ENCODE measurements at places on chromosomes 6 and 20. TPM values are rescaled to one million over a fixed set of nuclear protein-coding genes. Genes with fewer than 3 reads are reported as not detected.

ABT1 gene
- 16.8 TPM for total RNA-seq

ZNF334 gene
- total RNA-seq: 3.8 TPM

MMS22L gene
- total RNA-seq: 31.5 TPM

SPDEF gene
- 1.4 TPM for total RNA-seq

PGC gene
- not detected for total RNA-seq

PRL gene
- total RNA-seq: not detected

ZNF292 gene
- total RNA-seq: 34.1 TPM

TPD52L1 gene
- 184 TPM for total RNA-seq

SLC17A4 gene
- not detected for total RNA-seq

ARFGEF2 gene
- total RNA-seq: 39.9 TPM

HSPA1L gene
- 2.6 TPM for total RNA-seq

COL11A2 gene
- total RNA-seq: 2.2 TPM

SLC22A2 gene
- total RNA-seq: not detected

ZSWIM1 gene
- 13.2 TPM for total RNA-seq

RBPJL gene
- total RNA-seq: not detected

PLCB4 gene
- 14.9 TPM for total RNA-seq

NRN1 gene
- total RNA-seq: not detected

MICAL1 gene
- total RNA-seq: 10.8 TPM

MARCKS gene
- 93.2 TPM for total RNA-seq

RAD21L1 gene
- total RNA-seq: 0.60 TPM

SLC17A2 gene
- not detected for total RNA-seq

ZC3H12D gene
- not detected for total RNA-seq

CUL7 gene
- 22.8 TPM for total RNA-seq

BNIP5 gene
- total RNA-seq: not detected

ADAM33 gene
- total RNA-seq: not detected

SOBP gene
- 0.22 TPM for total RNA-seq

POLR1C gene
- total RNA-seq: 41.4 TPM

SLC32A1 gene
- not detected for total RNA-seq

HCK gene
- total RNA-seq: not detected

ZNF831 gene
- total RNA-seq: not detected

SMOC2 gene
- not detected for total RNA-seq

MC3R gene
- not detected for total RNA-seq

PREX1 gene
- 3.3 TPM for total RNA-seq

UBE2C gene
- 207 TPM for total RNA-seq

NHLRC1 gene
- total RNA-seq: 0.90 TPM

PACRG gene
- total RNA-seq: not detected

SLC24A3 gene
- total RNA-seq: not detected

KIF13A gene
- total RNA-seq: 52.2 TPM

HLA-DOB gene
- 4.3 TPM for total RNA-seq

COMMD7 gene
- total RNA-seq: 42.3 TPM

SPTLC3 gene
- 8.5 TPM for total RNA-seq

ADGRF1 gene
- total RNA-seq: 112 TPM

HACE1 gene
- total RNA-seq: 12.4 TPM

CLIC5 gene
- total RNA-seq: 2.1 TPM

AKAP7 gene
- total RNA-seq: 3.8 TPM

PDE10A gene
- not detected for total RNA-seq
